ENCODE measurements at places on chromosomes 6 and 20.

DNA sequence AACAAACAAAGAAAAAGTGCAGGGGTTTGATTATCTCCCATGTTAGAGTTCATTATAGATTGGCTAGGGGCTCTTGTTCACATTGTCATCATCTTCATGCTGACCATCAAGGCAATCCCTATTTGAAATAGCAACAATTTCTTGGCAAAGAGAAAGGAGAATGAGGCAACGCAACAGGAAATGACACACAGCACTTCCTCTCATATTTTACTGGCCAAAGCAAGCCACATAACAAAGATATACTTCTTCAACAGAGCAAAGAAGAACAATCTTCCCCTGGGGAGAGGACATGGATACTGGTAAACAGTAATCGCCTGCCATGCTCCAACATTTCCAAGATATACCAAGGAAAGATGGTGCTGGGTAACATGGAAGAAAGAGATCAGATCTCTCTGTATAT lies 29.8 kb downstream of the EPM2A start:
- no peak for DNase-seq

GRCh38 chr20:18176318-18176785 lies 38.7 kb downstream of the KAT14 start:
- peak; percentile 97 for DNase-seq

GRCh38 chr20:846894-847278 lies 13.4 kb downstream of the FAM110A start:
- DNase-seq = no peak

DNA sequence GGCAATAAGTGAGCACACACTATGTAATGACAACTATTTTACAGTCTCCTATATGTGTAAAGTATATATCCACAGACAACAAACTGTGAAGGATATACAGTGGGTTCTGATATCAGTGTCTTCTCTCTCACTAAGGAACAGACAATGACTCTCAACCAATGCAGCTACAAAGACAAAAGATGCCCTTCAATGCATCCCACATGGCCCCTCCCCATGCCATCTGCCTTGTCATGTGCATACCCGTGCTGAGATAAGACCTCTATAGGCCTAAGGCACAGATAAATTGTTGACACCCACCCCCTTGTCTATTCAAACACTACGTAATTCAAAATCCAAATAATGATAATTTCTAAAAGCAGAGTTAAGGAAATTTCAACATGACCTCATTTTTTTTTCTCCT lies 1123.5 kb upstream of the MAP3K7 start:
- no peak for DNase-seq

DNA sequence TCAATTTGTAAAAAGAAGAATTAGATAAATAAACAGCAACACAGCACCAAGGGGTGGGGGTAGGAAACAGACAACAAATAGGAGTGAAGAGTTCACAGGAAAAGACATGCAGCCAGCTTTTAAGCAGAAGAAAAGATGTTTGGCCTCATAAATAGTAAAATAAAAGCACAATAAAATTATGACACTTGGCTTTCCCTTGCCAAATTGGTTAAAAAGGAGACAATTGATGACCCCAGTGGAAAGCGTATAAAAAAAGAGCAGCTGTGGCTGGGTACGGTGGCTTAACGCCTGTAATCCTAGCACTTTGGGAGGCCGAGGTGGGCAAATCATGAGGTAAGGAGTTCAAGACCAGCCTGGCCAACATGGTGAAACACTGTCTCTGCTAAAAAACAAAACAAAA lies 29.1 kb downstream of the BCAS1 start:
- DNase-seq = no peak

DNA sequence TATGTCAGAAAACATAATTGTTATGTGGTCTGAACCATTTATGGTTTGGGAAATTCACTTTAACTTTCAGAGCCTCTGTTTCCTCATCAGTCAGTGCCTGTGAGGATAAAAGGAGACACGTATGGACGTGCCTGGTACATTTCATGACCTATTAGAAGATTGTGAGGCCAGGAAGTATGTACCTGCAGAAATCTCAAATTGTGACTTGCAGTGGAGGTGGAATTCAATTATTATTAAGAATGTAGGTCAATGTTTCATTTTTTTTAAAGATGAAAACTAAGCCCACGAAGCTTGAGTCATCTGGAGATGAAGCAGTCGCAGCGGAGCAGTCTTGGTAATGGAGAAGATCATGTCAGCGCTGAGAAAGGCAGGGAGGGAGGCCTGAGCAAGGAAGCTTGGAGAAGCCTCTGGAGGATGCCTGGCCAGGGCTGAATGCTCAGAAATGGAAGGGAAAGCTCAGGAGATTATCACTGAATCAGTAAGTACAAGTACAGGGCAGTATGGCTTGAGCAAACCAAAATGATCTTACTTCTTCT lies 3.9 kb upstream of the DSE start:
- no peak for DNase-seq

- DNase-seq = no peak
Measured at GRCh38 chr6:16712255-16712930, 48.9 kb downstream of the ATXN1 start.

- DNase-seq = no peak
Measured at GRCh38 chr6:2795162-2795561, 30.0 kb downstream of the WRNIP1 start.

- DNase-seq = peak; percentile 69
Measured at GRCh38 chr6:17281497-17282481, 628 bp downstream of the RBM24 start.

GRCh38 chr6:157556671-157557430 lies 175.9 kb downstream of the ZDHHC14 start:
- no peak for DNase-seq

DNA sequence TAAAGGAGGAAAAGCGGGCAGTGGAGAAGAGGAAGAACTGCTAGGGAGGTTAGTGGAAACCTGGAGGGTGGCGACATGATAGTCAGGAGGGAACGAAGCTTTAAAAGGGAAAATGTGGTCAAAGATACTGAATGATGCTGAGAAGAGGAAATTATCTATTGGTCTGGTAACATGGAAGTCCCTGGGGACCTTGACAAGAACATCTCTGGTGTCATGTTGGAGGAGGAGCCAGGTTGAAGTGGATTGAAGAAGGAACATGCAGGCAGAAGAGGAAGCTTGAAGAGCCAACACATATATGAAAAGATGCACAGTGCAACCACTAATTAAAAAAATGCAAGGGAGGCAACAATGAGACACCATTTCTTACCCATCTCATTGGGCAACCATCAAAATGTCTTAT lies 251.9 kb upstream of the RNF24 start:
- no peak for DNase-seq

GRCh38 chr20:43937591-43937990 lies 22.9 kb downstream of the TOX2 start:
- no peak for DNase-seq

DNA sequence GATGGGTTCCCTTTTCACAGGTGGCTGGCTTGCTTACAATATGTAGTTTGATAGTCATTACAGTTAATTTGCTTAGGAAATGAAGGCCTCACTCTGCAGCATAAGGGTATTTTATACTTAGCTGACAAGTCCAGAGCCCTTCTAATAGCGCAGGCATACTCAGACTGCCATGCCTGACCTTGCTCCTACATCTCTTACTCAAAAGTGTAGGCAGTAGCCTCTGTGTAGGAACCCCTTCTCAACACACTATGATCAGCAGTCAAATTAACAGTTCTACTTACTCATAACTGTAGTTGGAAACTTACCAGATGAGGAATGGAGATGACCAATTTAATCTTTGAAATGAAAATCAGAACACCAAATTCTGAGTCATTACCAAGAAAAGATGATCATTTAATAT lies 373.5 kb downstream of the TBC1D32 start:
- DNase-seq = no peak

Data from mesendoderm (in vitro differentiated cells).